ENCODE measurements at places on chromosomes 5 and 9. TPM values are rescaled to one million over a fixed set of nuclear protein-coding genes. Genes with fewer than 3 reads are reported as not detected.
A peak's percentile ranks its signal among the peaks of the same experiment; 100 is the strongest.

DNA sequence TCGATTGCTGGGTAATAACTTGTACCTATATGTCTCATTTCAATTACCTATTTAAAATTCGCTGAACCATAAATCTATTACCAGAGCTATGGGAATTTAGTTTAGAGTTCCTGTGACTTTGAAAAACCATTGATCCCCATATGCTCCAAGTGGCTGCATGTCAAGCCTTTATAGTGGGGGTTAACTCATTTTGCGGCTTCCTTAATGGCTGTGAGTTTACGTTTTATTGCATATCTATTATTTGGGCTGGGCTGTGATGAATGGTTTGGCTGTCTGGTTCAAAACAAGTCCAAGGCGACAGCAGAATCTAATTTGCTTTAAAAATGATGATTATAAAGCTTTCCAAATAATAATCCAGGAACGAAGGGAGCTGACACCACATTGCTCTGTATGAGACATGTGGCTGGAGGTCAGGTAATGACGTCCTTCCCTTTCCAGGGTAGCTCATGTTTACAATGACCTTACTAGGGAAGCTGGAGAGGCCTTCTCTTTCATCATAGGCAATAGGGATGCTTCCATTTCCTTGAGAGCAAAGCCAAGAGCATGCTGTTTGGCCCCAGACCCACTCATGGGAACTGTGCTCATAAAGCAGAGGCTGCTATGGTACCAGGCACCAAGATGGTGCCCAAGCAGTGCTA lies 258.3 kb downstream of the HSPA4 start:
- no peak for DNase-seq

- no peak for DNase-seq
Measured at GRCh38 chr5:102638912-102639652, 116.0 kb upstream of the PAM start.

DNA sequence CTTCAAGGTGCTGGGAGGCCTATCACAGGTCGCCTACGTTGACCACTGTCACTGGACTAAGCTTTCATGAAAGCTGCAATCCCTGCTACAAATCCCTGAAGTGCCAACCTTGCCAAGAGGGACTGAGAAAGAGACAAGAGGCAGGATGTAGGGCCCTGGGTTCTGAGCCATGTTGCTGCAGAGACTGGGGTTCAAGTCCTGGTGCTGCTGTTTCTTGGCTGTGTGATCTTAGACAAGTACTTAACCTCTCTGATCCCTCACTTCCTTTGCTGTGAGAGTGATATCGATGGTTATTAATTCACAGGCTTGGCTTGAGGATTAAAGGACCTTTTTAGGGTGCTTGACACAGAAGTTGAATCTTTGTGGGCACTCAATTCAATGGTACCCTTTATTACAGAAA lies 15.5 kb downstream of the CSF1R start:
- DNase-seq: no peak

DNA sequence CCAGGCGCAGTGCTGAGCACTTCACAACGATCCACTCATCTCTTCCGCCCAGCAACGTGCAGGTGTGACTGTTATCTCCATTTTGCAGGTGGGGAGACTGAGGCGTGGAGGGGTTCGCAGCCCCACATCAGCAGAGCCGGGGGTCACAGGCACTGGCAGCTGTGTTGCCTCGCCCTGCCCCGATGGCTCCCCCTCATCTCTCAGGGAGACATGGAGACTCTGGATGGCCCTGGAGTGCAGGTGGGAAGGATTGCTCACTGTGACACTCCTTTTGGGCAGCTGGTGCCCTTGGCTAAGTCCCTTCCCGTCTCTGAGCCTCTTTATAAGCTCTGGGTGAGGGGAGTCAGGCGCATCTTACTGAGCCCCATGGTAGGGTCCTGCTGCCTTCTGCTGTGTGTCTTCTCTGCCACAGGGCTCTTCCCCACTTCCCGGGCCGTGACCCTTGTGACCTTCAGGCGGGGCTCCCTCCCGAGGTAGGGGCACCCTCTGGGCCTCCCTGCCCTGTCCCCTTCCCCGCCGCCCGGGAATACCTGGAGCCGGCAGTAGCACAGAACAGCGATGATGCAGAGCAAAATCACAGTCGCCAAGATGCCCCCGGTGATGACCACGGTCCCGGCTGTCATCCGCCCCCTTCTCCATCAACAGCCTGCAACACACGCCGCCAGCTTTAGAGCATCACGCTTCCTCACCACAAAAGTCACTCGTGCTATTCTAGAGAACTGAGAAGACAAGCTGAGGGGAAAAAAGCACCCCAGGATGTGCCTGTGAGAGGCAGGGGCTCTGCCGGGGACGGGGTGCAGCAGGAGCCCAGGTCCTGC lies 29.4 kb downstream of the FAM163B start:
- no peak for DNase-seq

Gene SLC6A7
- 19.8 TPM for total RNA-seq

GRCh38 chr5:119926301-119926700 lies 296.9 kb downstream of the FAM170A start:
- no peak for DNase-seq

- DNase-seq: no peak
Measured at GRCh38 chr9:133065070-133065388, 3.2 kb downstream of the CEL start.

GRCh38 chr9:274406-274805 lies 59.7 kb downstream of the DOCK8 start:
- DNase-seq: no peak

Gene OGN
- total RNA-seq: 8.3 TPM

- peak; percentile 16 for DNase-seq
Measured at GRCh38 chr9:36870960-36871359, 163.1 kb downstream of the PAX5 start.

GRCh38 chr5:145978708-145979107 lies 42.3 kb downstream of the SH3RF2 start:
- peak; percentile 66 for DNase-seq

Gene ANKRD31
- not detected for total RNA-seq

Measured in transverse colon (tissue), 4 donors.